Esophagus squamous epithelium (tissue), 5 donors: ENCODE measurements at places on chromosomes 11 and 22. TPM values are rescaled to one million over a fixed set of nuclear protein-coding genes. Genes with fewer than 3 reads are reported as not detected.

The SCGB2A2 gene
- total RNA-seq: not detected

The THY1 gene
- 2.3 TPM for total RNA-seq

The BLID gene
- not detected for total RNA-seq

The CSNK2A3 gene
- total RNA-seq: 1.9 TPM

The GRAMD1B gene
- 0.61 TPM for total RNA-seq

The KLHL35 gene
- total RNA-seq: not detected

The RAPSN gene
- 0.38 TPM for total RNA-seq

The ILK gene
- 128 TPM for total RNA-seq

The HORMAD2 gene
- not detected for total RNA-seq

The BDNF gene
- 0.92 TPM for total RNA-seq

The TMPRSS6 gene
- total RNA-seq: not detected

The P4HA3 gene
- not detected for total RNA-seq

The FOLH1 gene
- 0.95 TPM for total RNA-seq

The RIBC2 gene
- total RNA-seq: not detected

The PIH1D2 gene
- total RNA-seq: 2.5 TPM

DNA sequence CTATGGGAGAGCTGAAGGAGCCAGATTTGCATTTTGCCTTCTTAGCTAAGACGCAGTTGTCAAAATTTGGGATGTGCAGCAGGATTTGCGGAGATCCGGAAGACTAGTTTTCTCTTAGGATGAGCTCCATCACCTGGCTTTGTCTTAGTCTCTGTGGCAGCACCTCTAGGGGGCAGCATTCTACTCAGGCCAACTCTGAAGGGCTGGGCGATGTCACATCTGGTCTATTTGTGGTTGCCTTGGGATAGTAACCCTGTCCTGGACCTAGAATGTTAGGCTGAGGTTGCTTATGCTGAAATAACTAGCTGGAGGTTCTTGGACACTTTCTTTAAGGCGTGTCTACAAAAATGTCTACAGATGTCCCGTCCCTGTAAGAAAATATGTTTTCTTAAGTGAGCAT lies 116.2 kb downstream of the FAT3 start:
- no peak for DNase-seq

- no peak for DNase-seq
Observed at GRCh38 chr11:35619855-35620640, 1.8 kb downstream of the FJX1 start.

- DNase-seq: no peak
Observed at GRCh38 chr22:17794726-17795542, 20.7 kb upstream of the BID start.

- no peak for DNase-seq
Observed at GRCh38 chr11:27363576-27364117, 632 bp upstream of the CCDC34 start.

GRCh38 chr11:85810871-85811611 lies at the start of gene SYTL2:
TSS of gene SYTL2 (minus strand) at chr11:85811141. CDS start at chr11:85757725, 53,416 bp downstream.
- DNase-seq: no peak

DNA sequence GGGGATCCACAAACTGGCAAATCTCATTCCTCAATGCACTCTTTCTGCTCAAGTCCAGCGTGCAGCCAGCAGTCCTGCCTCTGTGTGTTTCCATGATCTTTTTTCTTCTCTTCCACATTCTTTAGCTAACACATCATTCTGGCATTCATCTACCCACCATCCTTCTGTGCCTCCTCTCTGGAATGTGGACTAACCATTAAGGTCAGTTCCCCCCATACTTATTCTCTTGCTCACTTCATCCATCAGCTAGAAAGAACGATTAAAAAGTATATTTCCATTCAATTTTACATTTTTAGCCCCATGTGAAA lies 7.8 kb downstream of the KIRREL3 start:
- no peak for DNase-seq

GRCh38 chr11:71118671-71119250 lies 133.6 kb downstream of the SHANK2 start:
- DNase-seq: no peak

DNA sequence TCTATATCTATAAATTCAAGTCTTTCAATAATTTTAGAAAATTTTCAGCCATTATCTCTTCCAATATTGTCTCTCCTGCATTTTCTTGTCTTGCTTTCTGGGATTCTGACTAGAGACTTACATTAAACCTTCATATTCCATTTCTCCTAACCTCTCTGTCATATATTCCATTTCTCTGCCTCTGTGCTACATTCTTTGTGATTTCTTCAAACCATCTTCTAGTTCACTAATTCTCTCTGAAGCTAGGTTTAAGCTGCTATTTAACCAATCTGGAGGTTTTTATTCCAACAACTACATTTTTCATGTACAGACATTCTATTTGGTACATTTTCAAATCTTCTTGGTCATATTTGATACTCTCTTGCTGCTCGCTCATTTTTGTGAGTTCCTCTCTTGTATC lies 122.5 kb downstream of the TTC28 start:
- no peak for DNase-seq

- DNase-seq: no peak
Observed at GRCh38 chr11:118918128-118918685, 7.5 kb downstream of the BCL9L start.

- no peak for DNase-seq
Observed at GRCh38 chr11:47377571-47378009, 757 bp downstream of the SPI1 start.

DNA sequence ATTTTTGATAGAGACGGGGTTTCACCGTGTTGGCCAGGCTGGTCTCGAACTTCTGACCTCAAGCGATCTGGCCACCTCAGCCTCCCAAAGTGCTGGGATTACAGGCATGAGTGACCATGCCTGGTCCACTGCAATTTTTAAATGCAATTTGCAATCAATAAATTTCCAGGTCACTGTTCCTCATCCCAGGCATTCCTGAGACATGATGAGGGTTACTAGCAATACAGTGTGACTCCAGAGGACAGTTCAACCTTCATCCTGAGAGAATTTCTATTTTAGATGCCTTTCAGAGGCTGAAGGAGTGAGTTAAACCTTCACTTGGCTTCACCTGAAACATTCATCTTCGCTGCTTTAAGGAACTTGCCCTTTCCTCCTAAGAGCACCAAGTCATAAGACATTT lies 9.7 kb upstream of the UBASH3B start:
- no peak for DNase-seq

- no peak for DNase-seq
Observed at GRCh38 chr11:110529043-110529442, 99.3 kb downstream of the FDX1 start.

DNA sequence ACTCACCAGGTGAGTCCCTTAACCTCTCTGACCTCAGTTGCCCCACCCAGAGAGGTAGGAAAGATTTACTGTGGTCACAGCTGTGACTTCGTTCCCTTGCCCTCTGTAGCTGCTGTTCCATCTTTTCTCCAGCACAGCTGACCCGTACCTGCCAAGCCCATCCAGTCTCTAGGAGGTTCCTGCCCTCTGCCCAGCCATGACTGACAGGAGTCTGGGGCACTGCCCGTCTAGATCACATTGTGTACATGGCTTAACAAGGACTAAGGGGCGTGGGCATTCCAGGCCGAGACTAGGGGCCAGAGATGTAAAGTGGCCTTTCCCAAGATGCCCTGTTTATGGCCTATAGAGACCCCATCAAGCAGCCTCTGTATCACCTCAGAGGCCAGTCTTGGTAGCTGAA lies 132.0 kb downstream of the PARVA start:
- no peak for DNase-seq

DNA sequence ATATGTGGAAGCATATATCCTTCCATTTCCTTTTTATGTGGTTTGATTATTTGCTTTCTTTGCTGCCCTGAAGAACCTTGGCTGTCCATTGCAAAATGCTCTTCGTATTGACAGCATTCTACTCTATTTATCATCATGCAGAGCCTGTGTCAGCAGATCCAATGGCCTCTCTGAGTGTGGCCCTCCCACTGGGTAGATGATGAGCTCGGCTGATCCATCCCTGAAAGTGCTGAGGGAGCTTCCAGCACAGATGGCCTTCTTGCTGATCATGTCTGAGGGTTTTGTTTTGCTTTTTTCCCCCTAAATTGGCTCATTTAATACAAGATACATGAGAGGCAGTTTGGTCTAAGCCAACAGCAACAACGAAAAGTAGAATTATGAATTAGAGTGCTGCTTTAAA lies 181.0 kb downstream of the GRIA4 start:
- no peak for DNase-seq

- DNase-seq: no peak
Observed at GRCh38 chr11:111736621-111737443, 29.4 kb downstream of the PPP2R1B start.

DNA sequence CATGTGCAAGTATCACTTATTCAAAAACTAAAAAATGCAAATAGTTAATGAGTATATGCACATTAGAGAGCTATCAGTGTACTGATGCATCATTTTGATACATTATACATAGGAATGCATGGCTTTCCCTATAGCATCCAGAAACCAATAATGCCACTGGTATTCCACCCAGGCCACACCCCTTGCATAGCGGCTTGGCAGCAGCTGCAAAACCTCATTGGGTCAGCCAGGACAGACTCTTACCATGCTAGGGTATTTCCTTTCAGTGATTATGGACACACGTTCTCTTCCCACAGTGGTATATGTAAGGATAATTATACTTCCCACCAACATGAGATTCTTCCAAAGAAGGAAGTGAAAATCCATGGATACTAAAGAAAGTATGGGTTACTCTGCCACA lies 145.9 kb upstream of the PITPNB start:
- DNase-seq: no peak

DNA sequence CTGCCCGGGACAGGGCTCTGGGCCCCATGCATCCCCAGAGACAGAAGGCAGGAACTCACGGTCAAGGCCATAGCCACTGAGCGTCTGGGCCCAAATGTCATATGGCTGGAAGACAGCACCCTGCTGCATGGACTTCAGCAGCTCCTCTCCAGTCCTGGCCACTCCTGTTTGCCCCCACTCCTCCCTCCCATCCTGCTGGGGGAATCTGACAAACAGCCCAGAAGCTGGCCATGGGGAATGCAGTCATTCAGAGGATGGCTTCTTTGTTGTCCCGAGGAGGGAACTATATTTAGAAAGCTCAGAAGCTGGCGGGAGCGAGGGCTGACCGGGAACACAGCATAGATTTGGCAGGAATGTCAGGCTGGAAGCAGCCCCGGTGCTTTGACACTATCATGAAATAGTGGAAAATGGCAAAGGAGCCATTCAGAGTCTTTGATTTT lies 35.0 kb downstream of the DKK3 start:
- no peak for DNase-seq

DNA sequence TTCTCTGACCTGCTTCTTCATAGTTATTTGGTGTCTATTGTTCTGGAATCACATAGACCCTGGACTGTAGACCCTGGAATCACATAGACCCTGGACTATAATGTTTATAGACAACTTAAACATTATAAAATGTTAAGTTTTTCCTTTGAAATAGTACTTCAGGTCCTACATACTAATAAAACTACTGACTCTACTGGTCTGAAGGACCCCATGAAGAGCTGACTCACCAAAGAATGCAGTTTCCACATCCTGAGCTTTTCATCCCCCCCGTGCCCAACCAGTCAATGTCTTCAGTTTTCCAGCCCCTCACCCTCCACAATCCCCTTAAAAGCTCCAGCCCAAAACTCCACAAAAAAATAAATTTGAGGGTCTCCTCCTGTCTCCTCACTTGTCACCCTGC lies 6.6 kb upstream of the PLEKHA7 start:
- no peak for DNase-seq

GRCh38 chr11:69039501-69039900 lies 9.2 kb upstream of the TPCN2 start:
- no peak for DNase-seq

GRCh38 chr22:44108076-44108475 lies 72.6 kb upstream of the PARVG start:
- DNase-seq: no peak

DNA sequence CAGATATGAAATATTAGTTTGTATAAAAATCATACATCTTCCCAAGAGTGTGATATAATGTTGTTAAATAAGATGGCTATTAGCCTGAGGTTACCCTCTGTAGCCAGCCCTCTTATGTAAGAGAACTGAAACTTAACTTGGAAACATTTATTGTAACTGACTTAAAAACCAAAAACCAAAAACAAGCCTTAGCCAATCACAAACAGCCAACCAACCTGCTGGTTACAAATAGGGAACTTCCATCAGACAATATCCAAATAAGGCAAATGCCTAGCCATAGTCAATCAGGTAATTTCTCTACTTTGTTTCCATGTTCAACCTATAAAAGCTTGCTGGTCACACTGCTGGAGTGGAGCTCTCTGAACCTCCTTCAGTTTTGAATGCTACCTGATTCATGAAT lies 14.1 kb downstream of the KBTBD3 start:
- no peak for DNase-seq

DNA sequence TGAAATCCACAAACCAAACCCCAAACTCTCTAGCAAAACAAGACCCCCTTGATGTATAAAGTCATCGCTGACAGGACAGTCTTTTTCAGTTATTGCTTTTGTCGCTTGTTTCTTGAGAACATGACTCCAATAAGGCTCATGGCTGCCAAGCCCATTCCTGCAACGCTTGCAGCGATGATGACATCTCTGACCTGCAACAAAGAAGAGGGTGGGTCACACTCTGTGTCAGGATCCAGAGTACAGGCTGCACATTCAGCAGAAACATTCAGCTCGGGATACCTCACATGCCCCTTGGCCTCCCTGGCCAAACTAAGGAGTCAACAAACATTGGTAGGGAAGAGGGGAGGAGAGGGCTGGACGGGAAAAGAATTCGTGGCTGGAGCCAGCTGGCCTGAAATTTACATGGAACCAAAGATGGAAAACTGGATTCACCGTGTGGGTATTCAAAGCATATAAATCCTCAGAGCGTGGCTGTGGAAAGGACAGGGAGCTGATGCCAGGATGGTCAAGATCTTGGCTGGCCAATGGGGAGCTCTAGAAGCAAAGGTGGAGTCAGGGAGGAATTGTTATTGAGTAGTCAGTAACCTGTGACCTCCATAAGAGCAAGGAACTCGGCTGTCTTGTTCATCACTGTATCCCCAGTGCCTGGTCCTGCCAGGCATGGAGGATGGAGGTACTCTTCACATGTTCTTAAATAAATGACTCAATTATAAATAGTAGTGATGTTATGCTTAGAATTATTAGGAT lies 11.8 kb upstream of the PLAAT2 start:
- no peak for DNase-seq
